Urinary bladder (tissue), 4 donors: ENCODE measurements at places on chromosomes 12 and 14. TPM values are rescaled to one million over a fixed set of nuclear protein-coding genes. Genes with fewer than 3 reads are reported as not detected.

DNA sequence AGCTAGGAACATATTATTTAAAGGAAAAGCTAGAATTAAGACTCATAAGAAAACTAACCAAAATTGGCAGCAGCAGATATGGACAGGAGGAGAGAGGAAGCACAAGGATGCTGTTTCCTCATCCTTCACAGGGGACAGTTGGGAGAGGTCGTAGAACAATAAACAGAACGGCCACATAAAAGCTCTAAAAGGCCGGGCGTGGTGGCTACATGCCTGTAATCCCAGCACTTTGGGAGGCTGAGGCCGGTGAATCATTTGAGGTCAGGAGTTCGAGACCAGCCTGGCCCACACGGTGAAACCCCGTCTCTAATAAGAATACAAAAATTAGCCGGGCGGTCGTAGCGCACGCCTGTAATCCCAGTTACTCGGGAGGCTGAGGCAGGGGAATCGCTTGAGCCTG lies 10.5 kb downstream of the TCL1B start:
- DNase-seq: no peak

GRCh38 chr12:123019841-123020138 lies 39.3 kb downstream of the ARL6IP4 start:
- DNase-seq: no peak

- DNase-seq: no peak
These were observed 134.6 kb upstream of the EVL start for GRCh38 chr14:99930420-99931274.

GRCh38 chr12:56781726-56782125 lies 18.6 kb downstream of the HSD17B6 start:
- DNase-seq: no peak

GRCh38 chr12:89346741-89347324 lies 5.5 kb downstream of the DUSP6 start:
- no peak for DNase-seq

DNA sequence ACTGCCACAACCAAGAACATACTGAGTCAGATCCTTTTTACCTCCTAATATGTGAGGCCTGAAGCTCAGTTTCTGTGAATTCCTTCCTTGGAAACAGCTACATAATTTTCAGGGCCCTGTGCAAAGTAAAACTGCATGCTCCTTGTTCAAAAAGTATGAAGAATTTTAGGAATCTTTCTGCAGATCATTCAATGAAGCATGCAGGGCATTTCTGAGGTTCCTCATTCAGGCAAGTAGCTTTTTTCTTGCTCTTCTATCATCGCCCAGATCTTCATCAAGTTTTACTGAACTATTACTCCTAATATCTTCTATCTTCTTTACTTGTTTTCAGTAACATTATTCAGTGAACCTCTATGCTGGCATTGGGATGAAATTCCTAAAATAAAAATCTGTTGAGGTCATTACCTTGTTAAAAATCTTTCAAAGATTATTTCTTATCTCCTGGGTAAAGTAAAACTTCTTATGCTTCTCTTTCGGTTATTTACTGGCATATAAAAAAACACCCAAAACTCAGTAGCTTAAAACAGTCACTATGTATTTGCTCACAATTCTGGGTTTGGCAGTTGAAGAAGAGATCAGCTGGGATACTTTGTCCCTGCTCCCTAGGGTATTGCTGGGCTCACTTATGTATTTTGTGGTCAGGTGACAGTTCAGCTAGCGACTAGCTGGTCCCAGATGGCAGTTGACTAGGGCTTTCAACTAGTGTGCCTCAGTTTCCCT lies 42.6 kb upstream of the KRR1 start:
- no peak for DNase-seq

DNA sequence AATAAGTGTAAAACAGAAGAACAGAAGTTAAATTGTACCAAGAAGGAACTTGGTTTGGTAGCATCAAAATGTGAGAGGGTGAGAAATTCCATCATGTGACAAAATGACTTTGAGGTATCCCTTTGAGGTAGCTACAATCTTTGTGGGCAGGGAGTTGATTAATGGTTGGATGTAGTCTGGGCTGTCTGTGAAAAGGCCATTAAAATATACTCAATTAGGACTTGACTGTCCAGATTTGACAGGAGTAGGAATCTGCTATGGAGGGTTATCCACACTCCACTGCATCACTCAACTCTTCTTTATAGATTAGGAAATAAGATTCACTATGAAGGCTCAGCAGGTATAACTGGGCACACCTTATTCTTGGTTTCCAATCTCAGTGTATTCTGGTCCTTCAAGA lies 7.4 kb upstream of the YBX3 start:
- DNase-seq: no peak

DNA sequence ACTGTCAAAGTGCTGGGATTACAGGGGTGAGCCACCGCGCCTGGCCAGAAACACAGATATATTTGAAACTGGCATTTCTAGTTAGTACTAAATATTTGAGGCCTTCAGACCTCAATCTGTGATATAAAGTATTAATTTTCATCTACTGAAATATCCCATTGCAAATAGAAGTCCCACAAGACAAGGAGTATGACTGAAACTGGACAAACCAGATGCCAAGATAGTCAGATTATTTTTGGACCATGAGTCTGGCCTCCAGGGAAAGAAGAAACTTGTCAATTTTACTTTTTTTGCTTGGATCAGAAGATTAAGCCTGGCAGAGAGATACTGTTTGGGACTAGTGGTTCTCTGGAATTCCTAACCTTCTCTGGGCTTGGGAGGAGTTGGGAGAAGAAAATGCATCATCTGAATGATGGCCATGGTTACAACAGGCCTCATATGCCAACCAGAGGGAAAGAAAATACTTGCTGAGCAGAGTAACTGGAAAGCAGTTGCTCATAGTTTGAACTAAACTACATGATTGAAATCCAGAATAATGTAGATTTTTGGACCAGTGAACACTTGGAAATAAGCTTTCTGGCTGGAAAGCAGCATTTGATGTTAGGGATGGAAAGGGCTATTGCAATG lies 2.9 kb upstream of the SMOC1 start:
- no peak for DNase-seq

DNA sequence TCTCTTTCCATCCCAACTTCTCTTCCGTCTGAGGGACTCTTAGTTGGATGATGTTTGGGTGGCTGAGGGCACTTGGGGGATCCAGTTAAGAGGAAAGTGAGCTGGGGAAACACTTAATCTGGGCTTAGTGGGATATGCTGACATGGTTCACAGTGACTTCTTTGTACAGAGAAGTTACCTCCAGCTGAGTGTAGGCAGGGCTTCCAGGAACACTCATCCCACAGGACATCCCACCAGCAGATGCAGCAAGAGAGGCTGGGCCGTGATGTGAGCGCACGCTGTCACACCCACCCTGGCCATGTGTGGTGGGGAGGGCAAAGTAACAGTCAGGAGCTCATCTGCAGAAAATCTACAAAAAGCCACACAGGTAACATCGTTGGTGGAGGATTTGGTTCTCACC lies 832 bp upstream of the CACNA2D4 start:
- DNase-seq: no peak

DNA sequence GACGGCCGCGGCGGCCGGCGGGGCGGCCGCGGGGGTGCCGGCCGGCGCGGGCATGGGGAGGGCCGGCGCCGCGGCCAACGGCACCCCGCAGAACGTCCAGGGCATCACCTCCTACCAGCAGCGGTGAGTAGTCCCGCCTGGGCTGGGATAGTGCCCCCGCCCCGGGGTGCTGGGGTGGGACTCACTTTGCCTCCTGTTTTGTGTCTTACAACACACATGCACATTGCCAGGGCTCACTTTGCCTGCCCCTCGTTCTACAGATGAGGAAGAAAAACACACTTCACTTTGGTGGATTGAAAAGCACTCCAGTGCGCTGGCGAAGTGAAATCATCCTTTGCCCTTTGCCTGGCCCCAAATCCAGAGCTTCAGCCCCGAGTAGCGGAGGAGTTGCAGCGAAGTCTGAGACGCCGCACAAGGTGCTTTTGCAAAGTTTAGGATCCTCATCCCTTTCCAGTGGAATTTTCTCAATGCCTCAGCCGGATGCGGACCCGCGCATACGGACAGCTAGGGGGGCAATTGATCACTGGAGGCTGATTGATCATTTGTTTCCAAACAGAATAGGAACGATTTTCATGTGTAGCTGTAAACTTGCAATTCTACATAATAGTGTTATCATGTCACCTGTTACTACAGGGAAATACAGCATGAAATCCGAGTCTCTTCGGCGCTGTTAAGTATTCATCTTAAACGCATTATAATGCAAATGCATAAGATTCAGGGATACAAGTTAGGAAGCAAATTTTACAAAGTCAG lies 3.6 kb upstream of the NPAS3 start:
- no peak for DNase-seq

- DNase-seq: no peak
These were observed 11.8 kb upstream of the OR6S1 start for GRCh38 chr14:20652996-20653975.

- no peak for DNase-seq
These were observed 191.7 kb downstream of the BCL11B start for GRCh38 chr14:99080306-99080705.

DNA sequence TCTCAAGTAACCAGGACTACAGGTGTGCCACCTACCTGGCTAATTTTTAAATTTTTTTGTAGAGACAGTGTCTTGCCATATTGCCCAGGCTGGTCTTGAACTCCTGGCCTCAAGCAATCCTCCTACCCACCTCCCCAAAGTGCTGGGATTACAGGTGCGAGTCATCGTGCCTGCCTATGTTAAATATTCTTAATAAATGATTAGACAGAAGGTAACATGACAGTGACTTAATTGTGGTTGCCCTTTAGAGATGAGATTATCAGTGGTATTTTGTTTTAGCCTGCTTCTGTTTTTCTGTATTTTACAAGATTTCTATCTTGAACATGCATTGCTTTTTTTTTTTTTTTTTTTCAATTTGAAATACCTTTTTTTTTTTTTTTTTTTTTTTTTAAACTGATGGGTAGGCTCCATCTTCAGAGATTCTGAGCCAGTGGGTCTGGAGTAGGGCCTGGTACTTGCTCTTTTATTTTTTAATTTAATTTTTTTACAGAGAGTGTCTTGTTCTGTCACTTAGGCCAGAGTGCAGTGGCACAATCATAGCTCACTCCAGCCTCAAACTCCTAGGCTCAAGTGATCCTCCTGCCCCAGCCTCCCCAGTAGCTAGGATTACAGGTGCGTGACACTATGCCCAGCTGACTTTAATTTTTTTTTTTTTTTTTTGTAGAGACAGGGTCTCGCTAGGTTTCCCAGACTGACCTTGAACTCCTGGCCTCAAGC lies 88.4 kb downstream of the BORCS5 start:
- DNase-seq: no peak

- DNase-seq: no peak
These were observed 14.8 kb downstream of the ACOT6 start for GRCh38 chr14:73627151-73627558.

- DNase-seq: no peak
These were observed 26.0 kb upstream of the RXYLT1 start for GRCh38 chr12:63753743-63754142.

GRCh38 chr14:51516706-51517395 lies 134.9 kb upstream of the FRMD6 start:
- no peak for DNase-seq

GRCh38 chr12:15664491-15664890 lies 124.7 kb downstream of the EPS8 start:
- no peak for DNase-seq

Gene CELA1
- not detected for total RNA-seq

Gene MYO1H
- total RNA-seq: not detected

Gene PWP1
- 38.2 TPM for total RNA-seq
